ENCODE measurements at places on chromosomes 5 and 9.

DNA sequence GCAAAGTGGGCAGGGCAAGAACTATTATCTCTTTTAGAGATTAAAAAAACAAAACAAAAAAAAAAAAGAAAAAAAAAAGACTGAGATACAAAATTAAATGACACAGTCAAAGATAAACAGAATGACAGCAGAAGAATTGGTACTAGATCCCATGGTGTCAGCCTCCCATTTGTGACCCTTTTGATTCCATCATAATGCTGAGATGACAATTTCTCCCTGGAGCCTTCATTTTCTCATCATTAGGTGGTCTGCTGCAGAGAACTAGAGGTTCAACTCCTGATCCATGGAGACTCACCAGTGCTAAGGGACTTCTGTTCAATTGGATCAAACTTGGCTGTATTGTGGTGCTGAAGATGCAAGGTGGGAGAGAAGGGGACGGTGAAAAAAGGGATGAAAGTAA lies 123.5 kb upstream of the SPDL1 start:
- no peak for DNase-seq

- no peak for DNase-seq
Observed at GRCh38 chr5:154830219-154830595, 20.2 kb downstream of the FAXDC2 start.

DNA sequence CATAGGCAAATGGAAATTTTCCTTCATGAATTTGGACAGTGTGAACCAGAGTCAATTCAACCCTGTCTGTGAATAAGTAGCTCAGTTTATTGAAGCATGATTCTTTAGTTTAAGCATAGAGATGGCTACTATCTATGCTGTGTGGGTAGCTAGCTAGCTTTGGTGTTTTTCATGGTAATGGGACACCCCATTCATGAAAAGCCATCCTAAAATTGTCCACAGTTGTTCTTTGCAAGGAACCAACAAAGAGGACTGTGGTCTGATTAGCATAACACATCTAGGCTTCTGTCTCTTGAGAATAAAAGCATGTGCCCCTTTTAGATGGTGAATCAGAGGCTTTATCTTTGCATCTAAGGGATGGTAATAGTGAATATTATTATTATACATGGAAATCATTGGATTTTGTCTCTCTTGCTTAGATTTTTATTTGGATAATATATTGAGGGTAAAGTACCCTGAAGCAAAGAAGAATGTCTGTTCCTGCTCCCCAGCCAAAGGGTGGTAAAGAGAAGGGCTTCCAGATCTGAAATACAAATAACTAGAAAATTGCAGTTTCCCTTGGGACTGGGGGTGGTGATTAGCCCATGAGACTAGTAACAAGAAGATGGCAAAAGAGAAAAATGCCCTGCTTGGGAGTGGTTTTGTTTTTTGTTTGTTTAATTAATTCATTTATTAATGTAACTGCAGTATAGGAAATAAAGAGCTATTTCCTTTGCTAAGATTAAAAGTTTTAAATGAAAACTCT lies 624.2 kb upstream of the ZNF608 start:
- DNase-seq = no peak

- no peak for DNase-seq
Observed at GRCh38 chr5:59253625-59254024, 639.9 kb downstream of the PDE4D start.

GRCh38 chr9:89008744-89009545 lies 17.7 kb downstream of the S1PR3 start:
- DNase-seq = no peak

DNA sequence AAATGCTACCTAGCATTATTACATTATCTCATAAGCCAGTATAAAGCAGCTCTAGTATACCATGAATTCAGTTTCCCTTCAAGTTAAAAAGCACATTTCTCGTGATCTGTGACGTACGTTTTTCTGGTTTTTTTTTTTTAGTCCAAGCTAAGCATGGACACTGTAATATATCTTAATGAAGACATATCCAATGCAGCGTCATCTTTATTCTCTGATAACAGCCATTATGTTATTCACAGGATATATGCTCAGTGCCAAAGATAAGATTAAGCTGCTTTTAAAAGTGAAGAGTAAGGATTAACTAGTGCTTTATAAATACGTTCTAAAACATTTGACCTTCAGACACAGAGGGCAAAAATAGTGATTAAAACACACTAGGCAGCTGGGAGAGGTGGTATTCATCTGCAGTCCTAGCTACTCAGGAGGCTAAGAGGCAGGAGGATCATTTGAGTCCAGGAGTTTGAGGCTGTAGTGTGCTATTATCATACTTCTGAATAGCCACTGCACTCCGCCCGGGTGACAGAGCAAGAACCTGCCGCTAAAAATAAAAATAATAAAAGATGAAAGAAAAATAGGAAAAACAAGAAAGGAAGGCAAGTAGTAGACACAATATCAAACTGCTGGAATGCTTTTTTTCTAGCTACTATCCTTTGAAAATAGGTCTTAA lies 7.7 kb downstream of the CSNK1A1 start:
- no peak for DNase-seq

DNA sequence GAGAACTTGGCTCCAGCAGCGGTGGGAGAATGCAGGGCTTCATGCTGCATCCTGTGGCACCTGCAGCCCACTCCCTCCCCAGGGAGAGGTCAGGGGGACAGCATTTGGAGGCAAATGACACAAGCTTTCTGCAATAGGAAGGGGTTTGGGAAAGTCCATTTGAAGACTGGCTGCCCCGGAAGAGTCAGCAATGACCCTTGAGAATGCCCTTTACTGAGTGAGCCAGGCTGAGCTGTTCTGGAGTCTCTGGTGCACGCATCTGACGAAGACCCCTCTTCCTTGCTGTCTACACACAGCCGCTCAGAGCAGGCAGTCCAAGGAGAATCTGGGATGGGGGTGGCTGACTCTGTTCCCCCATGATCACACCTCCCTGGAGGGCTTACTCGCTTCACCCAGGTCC lies 5.5 kb upstream of the NXNL2 start:
- DNase-seq = no peak

DNA sequence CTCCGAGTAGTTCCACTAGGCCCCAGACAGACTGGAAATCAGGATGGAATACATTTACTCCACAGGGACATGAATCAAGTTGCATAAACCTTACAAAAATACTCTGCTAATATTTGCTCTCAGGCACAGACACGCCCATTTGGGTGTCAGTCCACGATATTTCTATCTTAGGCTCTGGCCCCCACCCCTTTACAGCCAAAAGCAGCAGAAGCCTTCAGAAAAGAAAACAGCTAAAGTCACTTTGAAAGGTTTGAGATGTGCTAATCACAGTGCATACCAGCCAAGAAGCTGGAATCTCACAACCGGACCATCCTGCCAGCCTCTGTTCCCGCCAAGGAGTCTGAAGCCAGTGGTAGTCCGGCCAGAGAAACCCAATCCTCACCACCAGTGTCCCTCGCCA lies 22.6 kb downstream of the PTPN3 start:
- no peak for DNase-seq

- DNase-seq = no peak
Observed at GRCh38 chr9:134349936-134350335, 23.7 kb downstream of the RXRA start.

- no peak for DNase-seq
Observed at GRCh38 chr9:92407818-92408217, 3.4 kb upstream of the OGN start.

DNA sequence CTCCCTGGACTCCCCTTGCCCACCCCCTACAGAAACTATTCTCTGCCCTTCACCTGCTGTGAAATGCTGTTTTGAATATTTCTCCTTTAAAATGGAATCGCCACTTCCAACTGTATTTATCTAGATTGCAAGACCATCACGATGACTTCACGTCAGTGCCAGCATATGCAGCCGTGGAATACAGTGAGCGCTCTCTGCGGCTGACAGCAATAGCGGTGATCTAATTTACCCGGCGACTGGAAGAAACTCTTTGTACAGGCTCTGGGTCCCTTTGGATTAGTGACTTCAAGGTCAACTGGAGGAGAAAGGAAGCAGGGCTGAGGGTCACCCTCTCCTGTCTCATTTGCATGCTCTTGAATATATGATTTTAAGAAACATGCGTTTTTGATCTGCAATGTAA lies 192.0 kb downstream of the IRX1 start:
- DNase-seq = no peak

- DNase-seq = peak; percentile 23
Observed at GRCh38 chr5:1448511-1449011, 3.3 kb upstream of the SLC6A3 start.

- no peak for DNase-seq
Observed at GRCh38 chr5:13480834-13481233, 463.7 kb downstream of the DNAH5 start.

- no peak for DNase-seq
Observed at GRCh38 chr5:121573721-121574382, 277.8 kb upstream of the FTMT start.

DNA sequence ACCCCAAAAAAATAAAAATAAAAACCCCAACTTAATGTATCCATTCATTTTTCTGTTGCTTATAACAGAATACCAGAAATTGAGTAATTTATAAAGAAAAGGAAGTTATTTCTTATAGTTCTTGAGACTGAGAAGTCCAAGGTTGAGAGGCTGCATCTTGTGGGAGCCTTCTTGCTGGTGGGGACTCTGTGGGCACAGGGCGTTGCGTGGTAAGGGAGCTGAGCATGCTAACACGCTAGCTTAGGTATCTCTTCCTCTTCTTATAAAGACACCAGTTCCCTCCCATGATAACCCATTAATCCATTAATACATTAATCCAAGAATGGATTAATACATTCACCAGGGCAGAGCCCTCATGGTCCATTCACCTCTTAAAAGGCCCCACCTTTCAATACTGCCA lies 150.9 kb downstream of the ZSWIM6 start:
- DNase-seq = no peak

DNA sequence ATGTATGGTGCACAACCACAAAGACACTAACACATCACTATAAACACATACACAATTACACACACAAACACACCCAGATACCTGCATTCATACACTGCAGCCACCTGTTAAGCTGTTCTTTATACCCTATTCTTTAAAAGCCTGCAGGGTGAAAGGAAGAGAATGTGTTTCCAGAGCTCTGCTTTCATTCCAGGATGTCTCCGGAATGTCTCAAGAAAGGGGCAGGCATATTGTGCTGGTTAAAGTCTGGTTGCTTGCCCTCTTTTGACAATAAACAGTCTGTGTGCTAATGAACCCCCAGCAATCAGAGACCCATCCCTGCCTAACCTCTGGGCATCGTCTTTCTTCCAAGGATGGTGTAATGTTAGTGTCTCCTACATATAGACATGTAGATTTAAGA lies 181.6 kb downstream of the EPB41L4A start:
- no peak for DNase-seq

- DNase-seq = no peak
Observed at GRCh38 chr9:76605321-76605900, 146.4 kb downstream of the GCNT1 start.

GRCh38 chr5:151056379-151057325 lies 24.2 kb downstream of the TNIP1 start:
- DNase-seq = no peak

GRCh38 chr9:113911850-113912557 lies 35.9 kb downstream of the ZNF618 start:
- no peak for DNase-seq

DNA sequence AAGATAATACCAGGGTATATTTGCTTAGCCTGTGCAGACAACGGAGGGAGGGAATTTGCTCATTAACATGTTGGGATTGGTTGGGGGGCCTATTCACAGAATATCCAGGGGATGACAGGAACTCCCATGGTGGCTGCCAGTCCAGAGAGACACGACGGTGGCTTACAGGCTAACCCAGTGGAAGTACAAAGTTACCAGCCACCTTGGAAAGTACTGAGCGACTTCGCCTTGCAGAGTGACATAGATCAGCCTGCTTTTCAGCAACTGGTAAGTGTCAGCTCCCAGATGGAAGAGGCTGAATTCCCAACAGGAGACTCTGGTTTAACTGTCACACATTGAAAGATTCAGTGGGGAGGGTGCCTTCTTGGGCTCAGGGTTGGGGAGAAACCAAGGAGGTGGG lies 7.9 kb downstream of the ISL1 start:
- no peak for DNase-seq
